ENCODE measurements at places on chromosomes 7 and 10.

GRCh38 chr7:954330-955238 lies at the start of gene ADAP1:
TSS of gene ADAP1 (minus strand) at chr7:954680. CDS start at chr7:954477, 203 bp downstream.
- DNase-seq, result no peak

- DNase-seq, result no peak
Measured at GRCh38 chr7:155221547-155221946, 76.1 kb upstream of the INSIG1 start.

DNA sequence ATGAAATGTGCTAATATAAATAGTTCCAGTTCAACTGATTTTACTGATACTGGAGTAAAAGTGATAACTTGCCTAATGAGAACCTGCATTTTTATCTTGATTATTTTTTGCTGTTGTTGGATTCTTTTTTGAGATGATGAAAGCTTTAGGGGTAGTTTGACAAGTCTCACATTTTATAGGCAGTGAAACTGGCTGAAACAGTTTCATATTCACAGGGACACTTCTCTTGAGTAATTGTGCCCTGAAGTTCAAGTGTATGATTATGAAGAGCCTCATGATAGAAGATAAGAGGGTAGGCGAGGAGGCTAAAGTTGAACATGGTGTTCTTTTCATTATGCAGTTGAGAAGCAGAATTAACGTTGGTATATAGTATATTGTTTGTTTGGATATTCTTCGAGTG lies 5.1 kb downstream of the AUTS2 start:
- no peak for DNase-seq

DNA sequence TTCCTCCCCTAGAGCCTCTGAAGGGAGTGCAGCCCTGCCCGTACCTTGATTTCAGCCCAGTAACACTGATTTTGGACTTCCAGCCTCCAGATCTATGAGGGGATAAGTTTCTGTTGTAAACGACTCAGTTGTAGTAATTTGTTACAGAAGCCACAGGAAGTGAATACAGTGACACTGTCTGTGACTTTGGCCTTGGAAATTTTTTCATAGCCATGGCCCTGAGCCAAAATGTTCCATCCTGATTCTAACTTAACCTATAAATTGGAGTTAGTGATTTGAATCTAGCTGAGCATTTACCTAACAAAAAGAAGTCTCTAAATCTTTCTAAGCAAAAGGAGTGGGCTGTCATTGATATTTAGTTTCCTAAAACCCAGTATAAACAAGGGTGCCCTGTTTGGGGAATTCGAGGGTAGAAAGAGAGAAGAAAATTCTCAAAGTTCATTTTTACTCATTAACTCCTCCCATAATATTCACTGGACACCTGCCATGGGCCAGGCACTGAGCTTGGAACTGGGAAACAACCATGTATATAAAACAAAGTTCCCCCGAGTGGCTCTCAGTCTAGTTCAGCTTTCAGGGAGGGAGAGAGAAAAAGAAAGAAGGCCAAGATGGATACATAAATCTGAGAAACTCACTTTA lies 162.3 kb downstream of the SKIDA1 start:
- no peak for DNase-seq

- no peak for DNase-seq
Measured at GRCh38 chr7:45088821-45089340, at the start of gene NACAD. TSS of gene NACAD (minus strand) at chr7:45088969. CDS start at chr7:45088894, 75 bp downstream.

Measured in activated CD4-positive, CD25-positive, alpha-beta regulatory T cell (primary cell).